ENCODE measurements at places on chromosomes 11 and 22.

GRCh38 chr11:119691020-119691666, 37.9 kb downstream of the NECTIN1 start:
- DNase-seq = no peak

- DNase-seq = no peak
Observed at GRCh38 chr11:8273287-8273686, 9.6 kb upstream of the LMO1 start.

GRCh38 chr11:77999446-78000030, 5.1 kb upstream of the INTS4 start:
- DNase-seq = no peak

DNA sequence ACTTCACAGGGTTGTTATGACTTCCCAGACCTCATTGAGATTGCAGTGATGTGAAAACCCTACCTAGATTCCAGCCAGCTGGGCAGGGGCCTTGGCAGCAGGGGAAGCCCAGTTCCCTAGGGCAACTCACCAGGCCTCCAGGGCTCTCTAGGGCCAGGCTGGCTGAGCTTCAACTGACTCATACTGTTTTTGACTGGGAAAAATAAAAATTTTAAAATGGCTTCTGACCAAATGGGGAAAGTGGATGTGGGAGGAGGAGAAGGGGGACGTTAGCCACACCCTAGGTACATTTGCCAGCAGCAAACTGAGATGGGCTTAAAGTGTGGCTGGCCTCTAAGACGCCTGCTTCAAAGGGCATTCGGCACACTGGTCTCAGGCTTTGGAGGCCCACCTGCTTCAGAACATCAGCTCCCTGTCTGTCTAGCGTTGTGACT, 39.0 kb downstream of the BMAL1 start:
- DNase-seq = no peak

- DNase-seq = no peak
Observed at GRCh38 chr11:9639099-9639498, 24.8 kb upstream of the SWAP70 start.

- no peak for DNase-seq
Observed at GRCh38 chr11:103929170-103929903, 107.1 kb upstream of the DDI1 start.

Data from suppressor macrophage (primary cell).